GM12892 (cell line): ENCODE measurements at places on chromosomes 3 and 15.

GRCh38 chr3:89572261-89572660 is 464.8 kb downstream of the EPHA3 start:
- no peak for DNase-seq

GRCh38 chr15:31367730-31368344 is 41.2 kb downstream of the KLF13 start:
- no peak for DNase-seq

DNA sequence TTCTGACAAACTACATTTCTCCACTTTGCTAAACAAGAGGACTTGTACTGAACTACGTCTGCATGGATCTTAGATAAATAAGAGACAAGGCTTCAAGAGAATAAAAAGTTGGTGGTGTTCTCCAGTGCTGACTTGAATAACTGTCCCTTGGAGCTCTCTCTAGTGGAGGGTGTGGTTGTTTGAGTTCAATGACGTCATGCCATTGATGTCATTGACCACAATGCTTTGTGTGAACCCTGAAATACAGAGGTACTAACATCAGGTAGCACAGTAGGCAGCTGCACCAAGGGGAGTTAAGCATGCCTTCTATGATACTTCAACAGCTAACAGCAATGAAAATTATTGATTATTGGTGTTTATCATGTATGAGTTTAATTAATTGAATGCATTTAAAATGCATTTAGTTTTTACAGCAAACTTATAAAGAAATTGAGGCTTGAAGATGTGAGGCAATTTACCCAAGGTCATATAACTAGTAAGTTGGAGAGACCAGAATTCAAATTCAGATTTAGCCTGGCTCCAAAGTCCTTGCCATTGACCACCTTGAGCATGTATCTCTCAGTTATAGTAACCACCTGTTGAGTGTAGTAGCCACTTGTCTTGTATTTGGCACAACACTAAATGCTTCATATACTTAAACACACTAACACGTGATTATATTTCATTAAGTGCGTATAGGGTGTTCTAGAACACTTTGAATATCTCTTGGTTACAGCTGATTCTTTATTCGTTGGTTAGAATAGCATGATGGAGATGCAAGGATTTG is 126.0 kb upstream of the ANKRD28 start:
- DNase-seq, result no peak

DNA sequence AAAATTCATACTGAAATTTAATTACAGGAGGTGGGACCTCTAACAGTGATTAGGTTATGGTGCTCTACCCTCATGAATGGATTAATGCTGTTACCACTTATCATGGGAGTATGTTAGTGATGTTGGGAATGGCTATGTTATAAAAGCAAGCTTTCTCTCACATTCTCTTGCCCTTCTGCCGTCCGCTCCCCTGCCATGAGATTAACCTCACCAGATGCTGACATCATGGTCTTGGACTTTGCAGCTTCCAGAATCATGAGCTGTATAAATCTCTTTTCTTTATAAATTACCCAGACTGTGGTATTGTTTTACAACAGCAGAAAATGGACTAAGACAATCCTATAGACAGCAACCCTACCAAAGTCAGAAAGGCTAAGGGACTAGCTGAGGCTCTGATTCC is 884.8 kb downstream of the FHIT start:
- DNase-seq, result no peak

- no peak for DNase-seq
Measured at GRCh38 chr3:197256836-197257444, 41.5 kb downstream of the DLG1 start.

- no peak for DNase-seq
Measured at GRCh38 chr15:81052046-81052445, 51.3 kb downstream of the TLNRD1 start.

GRCh38 chr3:16888356-16888755 is 3.6 kb downstream of the PLCL2 start:
- no peak for DNase-seq

DNA sequence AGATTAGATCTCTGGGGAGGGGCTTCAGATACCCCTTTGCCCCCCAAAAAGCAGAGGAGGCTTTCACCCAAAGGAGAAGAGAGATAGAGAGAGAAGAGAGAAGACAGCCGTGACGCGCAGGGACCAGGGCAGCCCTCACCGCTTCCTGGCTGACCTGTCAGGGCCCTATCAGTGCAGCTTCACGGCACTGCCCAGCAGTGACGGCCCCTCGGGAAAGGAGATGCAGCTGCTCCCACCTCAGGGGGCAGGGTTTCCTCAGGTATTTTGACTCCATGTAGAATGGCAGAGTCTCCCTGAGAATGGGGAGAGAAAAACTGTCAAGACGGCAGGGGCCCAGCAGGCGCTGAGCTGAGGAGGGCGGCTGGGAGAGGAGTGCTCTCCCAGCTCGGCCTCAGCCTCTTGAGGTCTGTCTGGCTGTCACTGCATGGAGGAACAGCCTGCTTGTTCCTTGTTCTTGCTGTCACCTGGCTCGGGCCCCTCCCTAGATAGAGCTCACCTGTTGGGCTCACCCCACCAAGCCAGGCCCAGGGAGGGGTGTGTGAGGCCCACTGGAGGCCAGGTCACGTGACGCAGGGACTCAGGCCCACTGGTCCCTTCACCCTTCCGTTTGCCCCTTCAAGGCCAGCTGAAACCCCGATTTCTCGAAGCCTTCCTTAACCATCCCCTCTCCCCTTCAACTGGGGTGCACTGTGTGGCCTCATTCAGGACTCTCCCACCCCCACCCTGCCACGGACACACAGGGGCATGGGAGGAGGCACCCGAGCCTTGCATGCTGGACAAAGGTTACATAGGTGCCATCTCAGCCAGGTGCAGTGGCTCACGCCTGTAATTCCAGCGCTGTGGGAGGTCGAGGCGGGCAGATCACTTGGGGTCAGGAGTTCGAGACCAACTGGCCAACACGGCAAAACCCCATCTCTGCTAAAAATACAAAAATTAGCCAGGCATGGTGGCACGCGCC is 28.2 kb downstream of the LOXL1 start:
- DNase-seq, result no peak

GRCh38 chr3:15276028-15276724 is 56.2 kb downstream of the SH3BP5 start:
- no peak for DNase-seq

DNA sequence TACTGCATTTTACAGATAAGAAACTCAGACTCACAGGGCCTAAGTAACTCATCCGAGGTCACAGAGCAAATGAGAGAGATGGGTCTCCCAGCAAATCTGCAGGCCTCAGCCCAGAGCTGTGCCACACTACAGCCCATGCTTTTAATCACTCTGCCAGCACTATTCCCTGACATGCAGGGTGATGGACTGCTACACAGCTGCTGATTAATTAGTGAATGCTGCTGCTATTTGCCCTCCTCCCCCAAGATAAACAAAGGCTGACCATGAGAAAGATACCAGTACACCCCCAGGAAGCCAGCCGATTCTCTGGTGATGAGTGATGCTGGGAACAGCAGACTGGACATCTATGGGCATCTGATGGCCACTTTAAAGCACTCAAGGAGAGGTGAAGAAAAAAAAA is 39.3 kb downstream of the RFTN1 start:
- DNase-seq, result no peak

DNA sequence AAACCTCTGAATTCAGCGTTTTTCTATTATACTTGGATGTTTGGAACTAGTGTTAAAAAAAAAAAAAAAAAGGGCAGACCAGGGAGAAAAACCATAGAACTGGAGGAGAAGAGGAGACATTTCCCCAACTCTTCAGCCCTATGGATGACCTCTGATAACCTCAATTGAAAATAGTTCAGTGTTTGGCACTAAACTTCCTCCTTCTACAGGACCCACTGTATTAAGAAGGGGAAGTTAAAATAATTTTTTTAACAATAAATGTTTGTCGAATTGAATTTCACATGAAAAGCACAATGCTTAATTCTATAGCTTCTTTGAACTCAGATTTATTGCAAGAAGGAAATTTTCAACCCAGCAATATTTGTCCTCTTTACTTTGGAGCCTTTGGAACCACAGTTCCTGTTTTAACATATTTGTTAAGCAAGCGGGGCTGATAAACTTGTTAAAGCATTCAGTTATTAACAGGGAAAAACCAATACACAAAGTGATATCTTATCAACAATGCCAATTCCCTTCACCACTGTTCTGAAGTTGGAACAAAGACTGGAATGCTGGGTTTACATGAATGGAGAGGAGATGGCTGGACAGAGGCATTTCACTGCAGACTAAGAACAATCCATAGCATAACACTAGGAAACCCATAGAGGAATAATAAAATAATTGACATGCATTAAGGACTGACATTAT is 3.1 kb upstream of the A4GNT start:
- DNase-seq, result no peak

DNA sequence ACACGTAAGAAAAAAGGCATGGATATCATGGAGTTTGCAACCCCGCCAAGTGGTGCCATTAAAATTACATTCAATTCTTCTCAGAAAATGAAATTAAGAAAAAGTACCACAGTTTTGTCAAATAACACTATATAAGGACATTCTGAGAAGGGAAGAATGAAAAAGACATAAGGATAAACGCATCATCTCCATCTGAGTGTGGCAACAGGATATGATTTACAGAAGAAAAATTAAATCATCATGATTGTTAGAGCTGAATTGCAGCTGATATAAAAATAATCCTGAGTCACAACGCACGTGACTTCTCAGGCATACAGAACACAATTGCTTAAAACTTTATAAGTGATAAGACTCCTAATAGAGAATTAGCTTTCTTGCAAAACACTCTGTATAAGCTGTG is 133.8 kb downstream of the GREM1 start:
- no peak for DNase-seq

DNA sequence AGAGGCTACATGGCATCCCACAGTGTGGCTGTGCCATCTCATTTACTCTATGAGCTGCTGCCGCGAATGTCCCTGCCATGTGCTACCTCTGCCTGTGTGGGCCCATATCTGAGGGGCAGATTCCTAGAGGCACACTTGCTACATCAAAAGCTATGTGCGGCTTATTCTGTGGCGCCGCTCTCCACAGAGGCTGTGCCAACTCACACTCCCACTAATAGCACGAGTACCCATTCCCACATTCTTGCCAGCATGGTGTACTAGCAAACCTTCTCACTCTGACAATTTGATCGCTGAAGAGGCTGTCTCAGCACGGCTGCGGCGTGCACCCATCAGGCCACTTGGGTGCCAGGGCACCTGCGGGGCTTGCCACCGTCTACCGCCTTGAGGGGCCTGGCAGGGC is 31.2 kb upstream of the MUSTN1 start:
- no peak for DNase-seq

DNA sequence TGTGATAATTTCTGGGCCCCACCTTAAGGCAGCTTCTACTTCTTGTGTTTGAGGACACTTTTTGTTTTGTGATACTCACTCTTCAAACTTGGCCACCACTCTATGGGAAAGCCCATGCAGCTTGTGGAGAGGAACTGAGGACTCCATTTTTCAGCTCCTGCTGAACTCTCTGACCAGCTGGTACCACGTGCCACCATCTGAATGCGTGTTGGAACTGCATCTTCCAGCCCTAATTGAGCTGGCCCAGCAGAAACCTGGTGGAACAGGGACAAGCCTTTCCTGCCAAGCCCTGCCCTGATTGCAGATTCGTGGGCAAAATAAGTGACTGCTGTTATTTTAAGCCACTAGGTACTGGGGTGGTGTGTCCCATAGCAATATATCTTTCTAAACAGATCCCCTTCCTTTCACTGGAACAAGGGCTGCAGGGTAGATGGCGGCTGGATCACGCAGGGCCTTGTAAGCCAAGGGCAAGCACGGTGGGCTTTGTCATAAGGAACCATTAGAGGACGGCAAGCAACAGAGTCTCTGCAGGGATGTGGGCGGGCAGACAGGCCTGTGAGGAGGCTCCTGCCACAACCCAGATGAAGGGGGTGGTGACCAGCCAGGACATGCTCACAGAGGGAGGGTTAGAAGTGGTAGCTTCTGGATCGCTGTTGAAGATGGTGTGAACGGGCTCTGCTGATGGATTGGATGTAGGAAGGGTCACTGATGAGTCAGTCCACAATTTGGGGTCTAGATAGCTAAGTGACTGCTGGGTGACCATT is 9.5 kb downstream of the H1-8 start:
- no peak for DNase-seq

DNA sequence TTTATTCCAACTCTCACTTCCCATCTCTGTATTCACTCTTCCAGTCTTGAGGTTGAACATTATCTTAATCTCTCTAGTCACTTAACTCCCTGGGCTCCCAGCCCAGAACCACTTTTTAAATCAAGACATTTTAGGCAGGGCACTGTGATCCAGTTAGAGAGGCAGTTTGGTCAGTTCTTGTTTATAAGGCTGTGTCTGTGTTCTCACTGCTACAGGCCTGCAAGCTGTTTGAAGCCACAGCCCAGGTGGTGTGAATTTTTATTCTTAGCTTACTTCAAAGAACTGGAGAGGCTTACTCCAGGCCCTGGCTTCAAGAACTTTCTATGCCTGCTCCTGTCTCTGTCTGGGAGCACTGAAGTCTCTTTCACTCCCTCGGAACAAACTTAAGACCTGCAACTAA is 906.1 kb downstream of the CADM2 start:
- no peak for DNase-seq

DNA sequence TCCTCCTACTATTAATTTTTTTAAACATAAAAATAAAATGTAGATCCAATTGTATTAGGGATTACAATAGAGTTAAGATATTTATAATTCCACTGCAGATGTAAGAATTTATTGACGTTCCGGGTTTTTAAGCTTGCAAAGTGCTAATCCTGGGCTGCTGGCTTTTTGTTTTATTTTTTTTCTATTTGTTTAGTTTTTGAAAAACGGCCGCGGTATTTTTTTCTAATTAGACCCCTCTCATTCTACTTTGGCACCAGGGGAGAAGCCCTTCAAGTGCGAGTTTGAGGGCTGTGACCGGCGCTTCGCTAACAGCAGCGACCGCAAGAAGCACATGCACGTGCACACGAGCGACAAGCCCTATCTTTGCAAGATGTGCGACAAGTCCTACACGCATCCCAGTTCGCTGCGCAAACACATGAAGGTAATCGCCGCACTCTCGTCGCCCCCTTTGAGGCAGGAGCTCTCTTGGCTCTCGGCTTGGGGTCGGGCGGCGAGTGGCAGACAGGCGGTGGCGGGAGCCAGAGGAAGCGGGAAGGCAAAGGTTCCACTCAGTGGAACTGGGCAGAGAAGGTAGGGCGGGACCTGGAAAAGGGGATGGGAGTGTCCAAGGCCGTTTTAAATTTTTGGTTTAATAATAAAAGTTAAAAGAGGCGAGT is 3.2 kb downstream of the ZIC1 start:
- no peak for DNase-seq

GRCh38 chr3:178602856-178603255 is 66.6 kb downstream of the KCNMB2 start:
- DNase-seq, result no peak

DNA sequence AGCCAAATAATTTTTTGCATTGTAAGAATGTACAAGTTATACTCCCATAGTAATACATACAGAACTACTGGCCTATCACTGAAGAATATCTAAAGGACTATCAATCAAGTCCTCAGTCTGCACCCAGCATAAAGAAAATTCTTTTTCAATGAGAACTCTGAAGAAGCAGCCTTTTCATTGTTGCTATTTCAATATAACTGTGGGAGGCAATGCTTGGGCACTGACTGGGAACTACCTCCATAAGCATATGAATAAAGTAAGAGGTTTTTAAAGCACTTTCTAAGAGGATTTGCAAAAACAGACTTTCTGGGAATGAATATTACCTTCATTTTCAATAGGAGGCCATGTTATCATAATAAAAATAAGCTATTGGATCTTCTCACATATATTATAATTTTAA is 24.6 kb upstream of the NECTIN3 start:
- DNase-seq, result no peak
